GM03348 (cell line): ENCODE measurements at places on chromosomes 12 and 14.

- no peak for DNase-seq
Measured at GRCh38 chr12:113911971-113912759, 54.0 kb downstream of the RBM19 start.

DNA sequence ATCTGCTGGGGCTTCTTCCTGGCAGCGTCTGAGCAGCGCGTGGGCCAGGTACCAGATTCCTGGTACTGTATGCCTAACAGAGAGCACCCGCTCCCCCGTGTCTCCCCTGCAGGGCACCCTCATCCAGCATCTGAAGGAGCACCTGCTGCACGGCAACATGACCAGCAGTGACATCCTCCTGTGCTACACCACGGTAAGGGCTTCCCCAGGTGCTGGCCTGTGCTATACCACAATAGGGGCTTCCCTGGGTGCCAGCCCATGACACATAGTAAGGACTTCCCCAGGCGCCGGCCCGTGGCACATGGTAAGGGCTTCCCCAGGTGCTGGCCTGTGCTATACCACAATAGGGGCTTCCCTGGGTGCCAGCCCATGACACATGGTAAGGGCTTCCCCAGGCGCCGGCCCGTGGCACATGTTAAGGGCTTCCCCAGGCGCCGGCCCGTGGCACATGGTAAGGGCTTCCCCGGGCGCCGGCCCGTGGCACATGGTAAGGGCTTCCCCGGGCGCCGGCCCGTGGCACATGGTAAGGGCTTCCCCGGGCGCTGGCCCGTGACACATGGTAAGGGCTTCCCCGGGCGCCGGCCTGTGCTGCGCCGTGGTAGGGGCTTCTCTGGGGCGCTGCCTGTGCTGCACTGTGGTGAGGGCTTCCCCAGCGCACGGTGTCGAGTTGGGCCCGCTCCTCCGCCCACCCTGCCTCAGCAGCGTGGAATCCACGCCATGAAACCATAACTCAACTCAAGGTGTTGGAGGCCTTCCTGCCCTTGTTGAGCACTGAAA, 49.3 kb downstream of the AACS start:
- no peak for DNase-seq

DNA sequence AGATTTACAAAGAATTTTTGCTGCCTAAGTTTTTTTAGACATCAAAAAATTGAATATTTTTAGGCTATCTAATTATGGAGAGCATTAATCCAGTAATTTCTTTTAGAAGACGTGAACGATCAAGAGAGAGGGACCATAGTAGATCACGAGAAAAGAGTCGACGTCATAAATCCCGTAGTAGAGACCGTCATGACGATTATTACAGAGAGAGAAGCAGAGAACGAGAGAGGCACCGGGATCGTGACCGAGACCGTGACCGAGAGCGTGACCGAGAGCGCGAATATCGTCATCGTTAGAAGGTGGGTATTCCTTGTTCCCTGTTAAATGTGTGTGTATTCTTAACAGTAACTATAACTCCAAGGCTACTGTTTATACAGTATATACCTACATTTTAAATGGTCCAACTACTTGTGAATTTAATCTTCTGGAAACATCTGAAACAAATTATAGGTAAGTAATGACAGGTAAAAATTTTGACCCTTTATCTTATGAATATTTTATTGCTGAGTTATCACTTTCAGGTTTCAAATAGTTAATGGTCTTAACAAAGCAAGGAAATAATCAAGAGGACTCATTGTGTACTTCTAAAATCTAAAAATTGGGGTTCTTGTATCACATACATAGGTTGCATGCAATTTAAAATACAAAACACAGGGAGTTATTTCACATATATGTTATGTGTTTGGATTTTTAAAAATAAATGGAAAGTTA, 23.1 kb downstream of the CPSF6 start:
- no peak for DNase-seq

DNA sequence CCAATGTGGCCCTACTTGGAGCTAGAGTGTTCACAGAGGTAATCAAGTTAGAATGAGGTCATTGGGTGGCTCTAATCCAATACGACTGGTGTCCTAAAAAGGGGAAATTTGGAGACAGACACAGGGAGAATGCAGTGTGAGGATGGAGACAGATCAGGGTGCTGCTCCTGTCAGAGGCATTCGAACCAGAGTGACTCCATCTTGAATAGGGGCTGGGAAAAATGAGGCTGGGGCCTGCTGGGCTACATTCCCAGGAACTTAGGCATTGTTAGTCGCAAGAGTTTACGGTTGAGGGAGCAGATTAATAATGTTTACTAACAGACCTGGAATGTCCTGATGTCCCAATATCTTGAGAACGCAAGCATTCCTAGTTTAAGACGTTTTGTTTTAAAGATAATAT, 20.2 kb downstream of the TNFAIP2 start:
- no peak for DNase-seq

DNA sequence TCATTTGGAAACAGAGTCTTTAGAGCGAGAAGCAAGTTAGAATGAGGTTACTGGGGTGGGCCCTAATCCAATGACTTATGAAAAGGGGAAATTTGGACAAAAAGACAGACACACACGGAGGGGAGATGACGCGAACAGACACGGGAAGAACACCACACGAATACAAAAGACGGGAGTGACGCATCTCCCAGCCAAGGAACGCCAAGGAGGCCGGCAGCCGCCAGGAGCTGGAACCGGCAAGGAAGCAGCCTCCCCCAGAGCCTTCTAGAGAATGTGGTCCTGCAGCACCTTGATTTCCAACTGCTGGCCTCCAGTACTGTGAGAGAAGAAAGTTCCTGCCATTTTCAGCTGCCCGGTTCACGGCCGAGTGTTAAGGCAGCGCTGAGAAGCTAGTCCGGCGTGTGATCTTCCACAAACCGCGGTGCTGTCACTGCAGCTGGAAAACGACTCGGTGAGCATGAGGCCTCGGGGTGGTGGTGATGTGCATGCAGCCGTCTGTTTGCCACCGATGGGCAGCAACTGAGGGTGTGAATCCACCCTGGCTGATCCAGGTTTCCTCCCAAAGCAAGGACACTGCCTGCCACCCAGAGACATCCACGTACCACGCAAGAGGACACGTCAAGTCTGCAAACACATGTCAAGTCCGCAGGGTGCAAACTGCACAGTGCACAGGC, 124.5 kb downstream of the NCOR2 start:
- DNase-seq, result peak; percentile 84

- DNase-seq, result no peak
Measured at GRCh38 chr12:25263594-25263993, 12.9 kb upstream of the KRAS start.

- DNase-seq, result no peak
Measured at GRCh38 chr14:82403987-82404386, 870.3 kb upstream of the SEL1L start.

DNA sequence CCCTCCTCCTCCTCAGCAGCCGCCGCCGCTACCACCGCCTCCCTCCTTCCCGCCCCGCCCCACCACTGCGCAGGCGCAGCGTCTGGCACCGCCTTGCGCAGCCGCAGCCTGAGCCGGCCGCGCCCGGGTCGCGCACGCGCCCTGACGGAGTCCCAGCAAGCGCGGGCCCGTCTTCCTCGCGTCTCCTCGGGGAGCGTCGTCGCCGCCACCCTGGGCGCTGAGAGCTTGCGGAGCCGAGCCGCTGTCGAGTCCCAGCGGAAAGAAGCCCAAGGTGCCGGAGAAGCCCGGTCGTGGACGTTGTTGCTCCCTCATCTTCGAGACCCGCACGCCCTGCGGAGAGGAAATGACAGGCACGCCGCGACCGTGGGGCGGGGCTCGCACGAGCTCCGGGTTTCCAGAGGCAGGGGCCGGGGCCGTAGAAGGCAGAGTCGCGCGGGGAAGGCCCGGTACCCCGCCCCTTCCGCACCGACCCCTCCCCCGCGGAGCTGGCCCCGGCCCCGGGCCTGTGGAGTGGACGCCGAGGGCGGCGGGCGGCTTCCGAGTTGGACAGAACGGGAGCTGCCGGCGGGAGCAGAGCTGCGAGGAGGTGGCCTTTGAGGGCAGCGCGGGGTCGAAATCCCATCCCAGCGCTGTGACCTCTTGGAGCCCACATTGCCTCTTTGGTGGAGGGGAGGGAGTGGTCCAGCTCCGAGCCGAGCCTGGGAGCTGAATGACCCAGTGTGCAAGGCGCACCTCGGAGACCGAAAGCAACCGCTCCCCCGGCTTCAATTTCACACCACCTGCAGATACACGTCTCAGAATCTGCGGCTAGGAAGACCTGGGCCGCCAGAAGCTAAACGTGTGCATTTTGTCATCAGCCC, 469 bp upstream of the RAB35 start:
- DNase-seq, result peak; percentile 100

GRCh38 chr12:93127582-93128331, 198.7 kb upstream of the EEA1 start:
- no peak for DNase-seq

- DNase-seq, result no peak
Measured at GRCh38 chr12:74586251-74586650, 48.6 kb downstream of the ATXN7L3B start.

DNA sequence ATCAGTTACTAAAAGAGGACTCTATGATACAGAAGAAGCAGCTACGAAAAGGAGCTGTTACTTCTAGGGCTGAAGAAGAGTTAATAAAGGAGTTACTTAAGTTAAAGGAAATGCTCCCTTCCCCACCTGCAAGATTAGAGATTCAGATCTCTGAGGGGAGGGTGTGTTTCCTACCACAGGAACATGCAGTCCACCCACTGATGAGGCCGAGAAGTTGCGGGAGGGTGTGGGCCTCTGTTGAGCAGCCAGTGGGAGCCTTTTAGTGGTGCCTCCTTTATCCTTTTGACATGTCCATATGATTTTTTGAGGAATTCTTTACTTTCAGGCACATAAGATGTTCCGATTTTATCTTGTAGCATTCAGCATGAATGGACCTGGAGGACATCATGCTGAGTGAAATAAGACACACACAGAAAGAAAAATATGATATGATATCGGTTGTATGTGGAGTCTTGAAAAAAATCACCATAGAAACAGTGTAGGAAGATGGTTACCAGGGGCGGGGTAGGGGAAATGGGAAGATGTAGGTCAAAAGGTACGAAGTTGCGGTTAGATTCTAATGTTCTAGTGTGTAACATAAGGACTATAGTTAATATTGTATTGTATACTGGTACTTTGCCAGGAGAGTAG, 4.4 kb upstream of the M6PR start:
- no peak for DNase-seq

DNA sequence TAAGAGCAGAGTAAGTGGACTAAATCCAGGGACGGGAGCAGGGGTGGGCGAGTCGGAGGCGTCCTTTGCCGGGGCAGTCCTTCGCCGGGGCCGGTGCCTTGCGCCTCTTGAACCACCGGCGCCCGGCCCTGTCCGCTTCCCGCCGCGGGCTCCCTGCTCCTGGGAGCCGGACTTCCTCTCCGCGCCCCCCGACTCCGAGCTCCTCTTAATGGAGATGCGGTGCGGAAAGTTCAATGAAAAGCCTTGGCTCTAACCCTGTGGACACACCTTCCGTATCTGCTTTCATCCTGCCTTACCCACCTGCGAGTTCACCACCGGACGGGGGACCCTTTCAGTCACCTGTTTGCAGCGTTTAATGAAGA, 412 bp downstream of the FGFR1OP2 start:
- peak; percentile 38 for DNase-seq

DNA sequence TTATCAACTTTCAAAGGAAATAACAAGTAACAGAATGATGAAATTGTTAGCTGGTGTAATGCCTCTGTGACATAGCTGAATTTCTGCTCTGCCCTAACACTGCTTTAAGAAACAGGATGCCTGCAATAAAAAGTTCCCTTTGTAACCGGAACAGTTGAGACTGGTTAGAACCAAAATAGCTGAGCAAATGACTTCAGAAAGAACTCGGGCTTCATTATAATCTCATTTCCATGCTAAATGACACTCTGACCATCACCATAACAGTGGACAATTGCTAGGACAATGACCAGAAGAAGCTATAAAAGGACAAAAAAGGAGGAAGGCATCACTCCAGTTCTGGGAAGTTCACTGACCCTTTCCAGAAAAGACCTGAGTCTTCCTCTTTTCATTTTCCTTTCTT, 23.5 kb upstream of the PYGL start:
- DNase-seq, result no peak

GRCh38 chr12:59164991-59165718, 244.9 kb upstream of the LRIG3 start:
- DNase-seq, result peak; percentile 37

- DNase-seq, result no peak
Measured at GRCh38 chr14:92340931-92341330, 18.0 kb downstream of the SLC24A4 start.

GRCh38 chr12:26226629-26227360, 31.4 kb downstream of the SSPN start:
- peak; percentile 34 for DNase-seq

- no peak for DNase-seq
Measured at GRCh38 chr12:130334937-130335336, 2.8 kb upstream of the PIWIL1 start.
